Fibroblast of lung (primary cell): ENCODE measurements at places on chromosomes 2 and 18.

- peak; percentile 23 for DNase-seq
Observed at GRCh38 chr2:25979001-25979400, 3.3 kb downstream of the KIF3C start.

DNA sequence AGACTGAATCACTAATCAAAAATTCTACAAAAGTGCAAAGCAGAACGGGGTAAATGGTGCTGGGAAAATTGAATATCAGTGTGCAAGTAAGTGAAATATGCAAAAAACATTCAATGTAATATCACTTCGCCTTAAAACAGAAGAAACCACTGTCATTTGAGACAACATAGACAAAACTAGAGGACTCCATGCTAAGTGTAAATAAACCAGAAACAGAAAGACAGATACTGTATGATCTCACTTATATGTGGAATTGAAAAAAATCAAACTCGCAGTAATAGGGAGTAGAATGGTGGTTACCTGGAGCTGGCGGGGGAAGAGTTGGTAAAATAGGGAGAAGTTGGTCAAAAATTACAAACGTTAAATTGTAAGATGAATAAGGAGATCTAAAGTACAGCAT is 1420.0 kb upstream of the CDH2 start:
- no peak for DNase-seq

DNA sequence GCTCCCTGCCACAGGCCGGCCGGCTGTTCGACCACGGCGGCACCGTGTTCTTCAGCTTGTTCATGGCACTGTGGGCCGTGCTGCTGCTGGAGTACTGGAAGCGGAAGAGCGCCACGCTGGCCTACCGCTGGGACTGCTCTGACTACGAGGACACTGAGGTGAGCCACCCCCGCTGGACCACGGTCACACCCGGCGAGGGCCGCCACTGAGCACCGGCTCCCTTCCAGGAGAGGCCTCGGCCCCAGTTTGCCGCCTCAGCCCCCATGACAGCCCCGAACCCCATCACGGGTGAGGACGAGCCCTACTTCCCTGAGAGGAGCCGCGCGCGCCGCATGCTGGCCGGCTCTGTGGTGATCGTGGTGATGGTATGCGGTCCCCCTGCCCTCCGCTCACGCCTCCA is 20.8 kb downstream of the ANO7 start:
- no peak for DNase-seq

- DNase-seq = peak; percentile 33
Observed at GRCh38 chr2:47636596-47637264, 146.2 kb upstream of the MSH6 start.
